ENCODE measurements at places on chromosomes 5 and 9. TPM values are rescaled to one million over a fixed set of nuclear protein-coding genes. Genes with fewer than 3 reads are reported as not detected.

The FST gene
- total RNA-seq = not detected

The TMEFF1 gene
- total RNA-seq = 0.33 TPM

The DND1 gene
- 3.3 TPM for total RNA-seq

DNA sequence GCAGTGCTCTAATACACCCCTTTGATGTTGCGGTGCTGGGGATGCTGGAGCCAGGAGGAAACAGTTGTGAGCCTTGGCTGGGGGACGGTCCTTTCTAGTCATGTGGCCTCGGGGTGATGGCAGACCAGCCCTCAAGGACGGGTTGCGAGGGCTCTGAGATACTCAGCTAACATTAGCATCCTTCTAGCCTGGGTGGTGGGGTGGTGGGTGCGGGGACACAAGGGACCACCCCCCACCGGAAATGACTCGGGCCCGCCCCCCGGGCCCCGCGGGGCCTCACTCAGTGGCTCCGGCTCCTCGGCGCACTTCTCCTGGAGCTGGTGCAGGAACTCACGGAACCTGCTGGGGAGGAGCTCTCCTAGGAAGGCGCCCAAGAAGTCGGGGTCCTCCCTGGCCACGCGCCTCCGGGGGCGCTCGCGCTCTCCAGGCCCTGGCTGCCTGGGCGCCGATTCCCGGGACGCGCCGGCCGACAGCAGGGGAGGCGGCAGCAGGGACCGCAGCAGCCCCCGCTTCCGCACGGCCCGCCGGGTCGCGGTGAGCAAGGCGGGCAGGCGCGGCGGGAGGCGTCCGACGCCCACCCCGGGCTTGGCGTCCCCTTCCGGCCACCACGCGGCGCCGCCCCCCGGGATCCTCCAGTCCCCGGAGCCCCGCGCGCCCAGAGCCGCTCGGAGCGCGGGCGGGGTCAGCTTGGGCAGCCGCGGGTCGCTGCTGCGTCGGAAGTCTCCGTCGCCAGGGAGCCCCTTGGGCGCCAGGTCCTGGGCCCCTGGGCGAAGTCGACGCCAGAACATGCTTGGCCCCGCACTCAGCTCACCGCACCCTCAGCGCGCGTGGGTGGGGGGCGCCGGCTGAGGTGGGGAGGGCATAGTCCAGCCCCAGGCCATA lies 873 bp downstream of the C9orf50 start:
- DNase-seq = no peak

DNA sequence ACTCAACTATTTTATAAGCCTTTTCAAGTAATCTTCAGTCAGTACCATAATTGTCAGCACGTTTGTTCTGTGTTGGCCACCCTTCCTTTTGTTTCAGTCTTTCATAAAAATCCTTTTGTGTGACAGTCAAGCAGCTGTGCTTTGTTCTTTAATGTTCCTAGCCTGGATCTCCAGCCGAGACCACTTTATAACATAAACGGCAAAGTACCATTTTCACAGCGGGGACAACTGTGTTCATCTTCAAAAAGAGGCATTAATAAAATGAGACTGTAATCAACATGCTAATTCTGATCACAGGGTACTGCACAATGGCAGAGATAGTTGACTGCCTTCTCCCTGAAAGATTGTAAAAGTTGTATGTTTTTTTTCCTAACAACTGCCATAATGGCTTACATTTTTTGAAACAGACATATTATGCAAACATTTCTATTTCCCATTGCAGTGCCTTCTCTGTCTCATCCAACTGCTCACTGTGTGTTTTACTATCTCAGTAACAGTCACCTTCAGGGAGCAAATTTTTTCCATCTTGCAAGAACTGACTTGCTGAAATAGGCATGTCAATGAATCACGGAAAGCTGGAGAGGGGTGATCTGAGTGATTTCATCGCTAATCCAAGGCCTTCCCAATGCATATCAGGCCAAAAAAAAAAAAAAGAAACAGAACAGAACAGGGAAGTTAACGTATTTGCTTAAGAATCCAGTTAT lies 828.5 kb upstream of the DMAC1 start:
- DNase-seq = no peak

DNA sequence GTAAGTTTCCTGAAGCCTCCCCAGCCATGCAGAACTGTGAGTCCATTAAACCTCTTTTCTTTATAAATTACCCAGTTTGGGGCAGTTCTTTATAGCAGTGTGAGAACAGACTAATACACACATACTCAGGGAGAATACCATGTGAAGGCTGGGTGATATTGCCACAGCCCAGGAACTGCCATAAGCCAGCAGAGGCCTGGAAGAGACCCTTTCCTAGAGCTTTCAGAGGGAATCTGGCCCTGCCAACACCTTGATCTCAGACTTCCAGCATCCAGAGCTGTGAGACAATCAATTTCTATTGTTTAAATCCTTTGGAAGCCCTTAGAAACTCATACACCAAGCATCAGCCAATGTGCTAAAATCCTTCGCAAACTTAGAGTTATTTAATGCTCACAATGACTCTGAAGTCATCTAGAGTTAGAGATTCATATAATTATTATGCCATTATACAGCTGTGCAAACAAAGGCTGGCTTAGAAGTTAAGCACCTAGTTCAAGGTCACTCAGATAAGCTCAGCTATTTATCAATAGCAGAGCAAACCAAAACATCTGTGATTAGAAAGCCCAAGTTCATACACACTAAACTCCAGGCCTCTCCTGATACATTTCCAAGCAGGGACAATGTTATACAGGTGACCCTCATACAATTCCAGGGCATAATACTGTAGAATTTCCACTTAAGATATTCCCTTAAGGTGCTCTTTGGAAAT lies 531.8 kb upstream of the DAP start:
- DNase-seq = no peak

- no peak for DNase-seq
Measured at GRCh38 chr9:120937596-120937995, 11.0 kb upstream of the TRAF1 start.

The DIRAS2 gene
- total RNA-seq = not detected

The RNF183 gene
- not detected for total RNA-seq

The TUBB4B gene
- total RNA-seq = 332 TPM

DNA sequence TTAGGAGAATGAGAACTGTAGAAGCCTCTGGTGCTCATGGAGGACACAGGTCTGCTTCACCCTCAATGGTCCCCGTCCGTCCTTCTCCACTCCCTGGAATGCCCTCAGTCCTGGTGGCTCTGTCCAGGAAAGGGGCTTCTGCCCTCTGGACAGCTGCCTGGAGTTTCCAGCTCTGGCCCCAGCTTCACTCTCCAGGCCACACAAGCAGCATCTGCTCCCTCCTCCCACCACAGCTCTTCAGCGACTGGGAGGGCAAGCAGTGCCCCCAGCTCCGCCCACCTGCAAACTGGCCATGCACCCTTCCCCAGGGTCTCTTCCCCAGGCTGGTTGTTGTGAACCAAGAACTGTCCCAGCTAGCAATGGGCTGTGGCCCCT lies 4.7 kb downstream of the SARDH start:
- no peak for DNase-seq

The APBA1 gene
- total RNA-seq = 1.3 TPM

The IL5 gene
- 7.2 TPM for total RNA-seq

- no peak for DNase-seq
Measured at GRCh38 chr5:36298552-36298951, 3.1 kb downstream of the RANBP3L start.

- no peak for DNase-seq
Measured at GRCh38 chr9:104860263-104860662, 67.7 kb downstream of the ABCA1 start.

The CD14 gene
- 0.92 TPM for total RNA-seq

The SPATA31D4 gene
- not detected for total RNA-seq

DNA sequence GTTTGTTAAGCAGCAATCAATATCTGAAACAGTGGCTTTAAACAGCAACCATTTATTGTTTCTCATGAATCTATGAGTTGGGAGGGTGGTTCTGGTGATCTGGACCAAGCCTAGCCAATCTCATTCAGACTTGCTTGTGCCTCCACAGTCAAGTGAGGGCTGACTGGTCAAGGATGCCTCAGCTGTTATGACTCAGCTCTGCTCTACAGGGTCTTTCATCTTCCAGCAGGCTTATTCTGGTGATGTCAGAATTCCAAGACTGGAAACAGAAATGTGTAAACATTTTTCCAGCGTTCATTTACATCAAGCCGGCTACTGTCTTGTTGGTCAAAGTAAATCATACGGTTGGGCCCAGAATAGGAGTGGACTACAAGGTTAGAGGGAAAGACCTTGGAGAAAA lies 2.5 kb upstream of the PIP5K1B start:
- no peak for DNase-seq

The IRX4 gene
- not detected for total RNA-seq

The MYO10 gene
- total RNA-seq = not detected

GRCh38 chr5:64164166-64164565 lies 1.5 kb upstream of the RNF180 start:
- DNase-seq = no peak

GRCh38 chr5:123344816-123345426 lies 78.3 kb downstream of the CEP120 start:
- DNase-seq = no peak

The RFX3 gene
- total RNA-seq = 22.5 TPM

DNA sequence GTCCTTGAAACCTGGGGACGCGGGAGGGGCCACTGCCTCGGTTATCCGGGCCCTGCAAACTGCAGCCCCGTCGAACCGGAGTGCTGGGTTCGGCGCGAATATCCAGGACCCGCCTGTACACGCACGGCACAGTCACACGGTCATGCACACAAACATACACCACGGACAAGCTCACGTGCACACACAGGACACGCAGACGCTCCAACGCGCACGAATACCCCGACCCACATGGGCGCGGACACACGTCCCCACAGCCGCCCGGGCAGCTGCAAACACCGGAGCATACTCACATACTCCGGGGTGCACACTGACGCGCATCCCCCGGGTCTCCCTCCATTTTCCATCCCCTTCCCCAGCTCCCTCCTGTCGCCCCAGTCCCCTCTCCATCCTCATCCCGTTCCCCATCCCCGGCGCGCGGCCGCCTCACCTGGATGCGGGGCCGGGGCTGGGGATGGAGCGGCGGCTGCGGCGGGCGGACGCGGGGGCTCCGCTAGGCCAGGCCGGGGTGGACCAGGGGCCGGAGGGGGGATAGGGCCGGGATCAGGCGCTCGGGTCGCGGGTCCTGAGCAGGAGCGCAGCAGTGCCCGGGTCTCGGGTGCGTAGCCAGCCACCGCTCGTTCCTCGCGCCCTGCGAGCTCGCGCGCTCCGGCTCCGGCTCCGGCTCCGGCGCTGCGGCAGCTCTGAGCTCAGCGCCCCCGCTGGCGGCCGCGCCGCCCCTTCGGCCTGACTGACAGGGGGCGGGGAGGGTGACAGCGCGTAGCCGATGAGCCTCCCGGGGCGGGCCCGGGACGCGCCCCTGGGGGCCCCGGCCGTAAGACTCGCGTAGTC lies at the start of the genes EIF4E1B and SNCB:
Gene EIF4E1B, plus strand, starts transcription at position 823 of the 828 bp plus-strand sequence. CDS start 12,113 bp downstream, outside the sequence.
Gene SNCB, minus strand, starts transcription at position 682 of the 828 bp plus-strand sequence. CDS start 880 bp downstream, outside the sequence.
- DNase-seq = peak; percentile 70

- no peak for DNase-seq
Measured at GRCh38 chr5:5617024-5617423, 194.5 kb downstream of the ICE1 start.

- peak; percentile 89 for DNase-seq
Measured at GRCh38 chr5:102865510-102866236, 110.6 kb downstream of the PAM start.

GRCh38 chr9:75664597-75664996 lies 225.9 kb upstream of the PCSK5 start:
- no peak for DNase-seq

The SHOC1 gene
- total RNA-seq = not detected

The CDC37L1 gene
- total RNA-seq = 9.0 TPM

- no peak for DNase-seq
Measured at GRCh38 chr9:30773427-30773826, 1611.0 kb upstream of the ACO1 start.

DNA sequence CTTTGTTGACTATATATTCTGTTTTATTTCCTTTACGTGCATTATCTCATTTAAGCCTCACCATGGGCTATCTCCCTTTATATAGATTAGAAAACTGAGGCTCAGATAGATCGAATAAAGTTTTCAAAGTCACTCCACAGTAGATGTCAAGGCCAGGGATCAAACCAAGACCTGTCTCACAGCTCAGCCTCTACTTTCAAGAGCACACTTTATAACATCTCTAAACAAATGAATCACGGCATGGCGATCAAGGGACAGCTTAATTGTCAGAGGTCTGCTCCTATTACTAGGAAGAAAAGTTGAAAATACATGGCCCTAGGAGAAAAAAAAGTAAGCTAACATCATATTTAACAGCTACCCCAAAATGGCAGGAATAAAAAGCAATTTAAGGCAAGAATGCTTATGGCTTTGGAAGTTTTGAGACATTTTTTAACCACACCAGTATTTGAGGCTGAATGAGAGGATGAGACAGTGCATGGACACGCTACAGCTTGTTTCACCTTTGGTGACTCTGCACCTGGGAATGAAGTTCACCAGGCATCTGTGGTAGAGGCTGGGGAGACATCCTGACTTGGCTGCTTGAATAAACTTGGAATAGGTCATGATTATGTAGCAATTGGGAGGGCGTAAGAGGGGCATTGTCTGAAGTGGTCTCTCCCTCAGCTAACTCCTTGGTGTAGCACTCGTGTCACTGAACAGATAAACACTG lies 486.8 kb upstream of the WWC1 start:
- no peak for DNase-seq

GRCh38 chr9:133741716-133742115 lies 3.6 kb upstream of the SARDH start:
- DNase-seq = no peak

DNA sequence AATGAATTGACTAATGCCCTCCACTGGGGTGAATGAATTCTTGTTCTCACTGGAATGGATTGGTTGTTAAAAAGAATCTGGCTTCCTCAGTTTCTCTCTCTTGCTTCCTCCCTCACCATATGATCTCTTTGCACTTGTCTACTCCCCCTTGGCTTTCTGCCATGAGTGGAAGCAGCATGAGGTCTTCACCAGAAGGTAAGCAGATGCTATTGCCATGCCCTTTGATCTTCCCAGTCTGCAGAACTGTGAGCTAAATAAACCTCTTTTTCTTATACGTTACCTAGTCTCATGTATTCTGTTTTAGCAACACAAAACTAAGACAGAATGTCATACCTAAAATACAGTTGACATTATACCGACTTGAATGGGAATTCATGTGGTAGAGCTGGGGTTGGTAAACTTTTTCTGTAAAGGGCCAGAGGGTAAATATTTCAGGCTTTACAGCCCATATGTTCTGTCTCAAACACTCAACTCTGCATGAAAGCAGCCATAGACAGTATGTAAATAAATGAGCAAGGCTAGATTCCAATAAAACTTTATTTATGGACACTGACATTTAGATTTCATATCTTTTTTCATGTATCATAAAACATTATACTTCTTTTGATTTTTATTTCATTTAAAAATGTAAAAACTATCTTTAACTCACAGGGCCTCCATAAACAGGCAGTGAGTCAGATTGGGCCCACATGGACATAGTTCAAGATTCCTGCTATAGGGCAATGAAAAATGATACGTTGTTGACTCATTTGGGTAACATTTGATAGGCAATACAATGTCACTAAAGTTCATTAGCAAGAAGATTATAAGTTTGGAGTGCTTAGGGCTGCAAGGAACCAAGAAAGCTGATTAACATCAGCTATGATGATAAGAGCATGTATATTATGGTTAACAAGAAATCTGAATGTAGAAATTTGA lies 79.4 kb upstream of the TLE4 start:
- DNase-seq = no peak

Measured in natural killer cell treated with Interleukin-12 subunit alpha and Interleukin-12 subunit beta and Interleukin-15 and Interleukin-18, amount 100 ng/mL, for 72 hours (primary cell).